Renal cortical epithelial cell (primary cell): ENCODE measurements at places on chromosomes 3 and 15.
A peak's percentile ranks its signal among the peaks of the same experiment; 100 is the strongest.

DNA sequence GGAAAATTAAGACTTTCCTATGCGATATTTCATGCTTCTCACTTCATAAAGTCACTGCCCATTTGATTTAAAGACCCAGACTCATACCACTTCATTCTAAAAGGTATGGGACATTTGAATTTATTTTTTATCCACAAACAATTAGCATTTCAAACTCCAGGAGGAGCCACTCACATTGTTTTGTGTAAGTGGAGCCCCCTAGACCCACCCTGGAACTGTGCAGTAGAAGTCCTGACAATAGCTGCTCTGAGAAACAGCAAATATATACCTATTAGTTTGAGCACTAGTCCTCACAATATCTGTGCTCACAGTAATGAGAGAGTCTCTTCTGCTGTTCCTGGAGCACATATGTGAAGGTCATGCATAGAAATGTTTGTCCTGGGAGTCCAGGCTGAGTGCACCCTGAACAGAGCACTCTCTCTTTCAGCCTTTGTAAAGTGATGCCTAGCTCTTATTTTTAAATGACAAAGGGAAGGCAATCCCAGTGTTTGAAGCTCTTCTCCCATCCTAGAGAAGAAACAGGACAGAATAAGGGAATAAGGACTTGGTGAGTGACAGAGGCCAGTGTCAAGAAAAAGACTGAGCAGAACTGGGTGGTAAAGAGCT lies 127.5 kb upstream of the STRIT1 start:
- no peak for DNase-seq

GRCh38 chr3:108528459-108529252 lies 18.3 kb upstream of the MYH15 start:
- no peak for DNase-seq

DNA sequence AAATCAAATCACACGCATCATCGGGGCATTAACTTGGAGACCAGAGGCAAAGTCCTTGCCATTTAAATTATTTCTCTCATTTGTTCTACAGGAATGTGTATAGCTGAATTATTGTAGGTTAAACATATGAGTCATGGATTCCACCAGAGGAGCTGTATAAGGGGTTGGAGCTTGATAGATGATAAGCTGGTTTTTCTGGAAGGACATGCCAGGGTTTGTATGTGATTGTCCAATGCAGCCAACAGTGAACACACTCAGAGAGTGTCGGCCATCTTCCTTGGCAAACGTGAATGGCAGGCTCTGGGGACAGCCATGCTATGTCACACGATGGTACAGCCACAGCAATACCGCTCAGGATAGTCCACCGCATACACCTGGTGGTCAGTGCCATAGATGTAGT lies 25.1 kb downstream of the SSUH2 start:
- DNase-seq: peak; percentile 53

GRCh38 chr3:159458010-159458409 lies 530.6 kb upstream of the IL12A start:
- DNase-seq: peak; percentile 68

DNA sequence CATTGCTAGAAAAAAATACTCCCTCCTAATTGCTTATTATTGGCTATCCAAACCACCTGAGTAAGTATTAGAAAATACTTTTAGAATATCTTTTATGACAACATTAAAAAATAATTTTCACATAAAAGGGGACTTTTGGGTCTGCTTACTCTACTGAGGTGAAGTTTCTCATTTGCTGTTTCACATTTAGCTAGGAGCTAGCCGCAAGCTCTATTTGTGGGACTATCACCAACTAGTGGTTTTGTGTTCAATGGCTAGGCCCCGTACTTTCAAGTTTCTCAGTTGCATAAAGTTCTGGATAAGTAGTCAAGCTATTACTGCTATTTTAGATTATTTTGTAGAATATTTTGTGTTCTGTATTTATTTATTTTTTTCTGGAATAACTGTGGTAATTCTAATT lies 244.2 kb upstream of the SLITRK3 start:
- DNase-seq: no peak

- DNase-seq: peak; percentile 95
Observed at GRCh38 chr3:122533931-122534334, 19.2 kb upstream of the KPNA1 start.

DNA sequence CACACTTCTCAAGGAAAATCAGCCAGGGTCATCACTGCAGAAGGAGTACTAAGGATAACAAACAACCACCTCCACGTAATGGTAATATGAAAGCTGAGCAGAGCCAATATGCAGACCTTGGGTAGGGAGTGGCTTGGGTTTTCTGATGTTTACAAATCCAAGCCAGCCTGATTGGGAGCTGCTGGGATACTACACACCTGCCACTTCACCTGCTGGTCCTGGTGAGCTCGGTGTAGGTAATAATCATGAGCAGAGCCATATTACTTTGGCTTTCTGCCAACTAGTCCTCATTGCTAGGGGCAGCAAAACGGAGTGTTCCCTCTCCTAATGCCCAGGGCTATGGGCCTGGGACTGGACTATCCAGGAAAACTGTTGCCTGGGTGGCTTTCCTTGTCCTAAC lies 433.5 kb upstream of the PPP2R3A start:
- DNase-seq: no peak

DNA sequence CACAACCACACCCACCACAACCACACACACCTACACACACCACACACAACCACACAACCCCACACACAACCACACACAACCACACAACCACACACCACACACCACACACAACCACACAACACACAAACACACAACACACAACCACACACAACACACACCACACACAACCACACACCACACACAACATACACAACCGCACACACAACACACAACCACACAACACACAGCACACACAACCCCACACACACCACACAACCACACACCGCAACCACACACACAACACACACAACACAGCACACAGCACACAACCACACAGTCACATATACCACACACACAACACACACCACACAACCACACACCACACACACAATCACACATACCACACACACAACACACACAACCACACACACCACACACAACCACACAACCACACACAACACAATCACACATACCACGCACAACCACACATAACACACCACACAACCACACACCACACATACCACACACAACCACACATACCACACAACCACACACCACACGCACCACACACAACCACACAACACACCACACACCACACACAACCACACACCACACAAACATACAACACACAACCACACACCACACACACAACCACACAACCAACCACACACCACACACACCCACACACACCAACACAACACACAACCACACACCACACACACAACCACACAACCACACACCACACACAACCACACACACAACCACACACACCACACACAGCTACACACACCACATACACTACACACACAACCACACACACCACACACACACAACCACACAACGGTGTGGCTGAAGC lies 23.7 kb downstream of the CPN2 start:
- no peak for DNase-seq

- DNase-seq: no peak
Observed at GRCh38 chr3:120300971-120301370, 15.9 kb upstream of the GPR156 start.

DNA sequence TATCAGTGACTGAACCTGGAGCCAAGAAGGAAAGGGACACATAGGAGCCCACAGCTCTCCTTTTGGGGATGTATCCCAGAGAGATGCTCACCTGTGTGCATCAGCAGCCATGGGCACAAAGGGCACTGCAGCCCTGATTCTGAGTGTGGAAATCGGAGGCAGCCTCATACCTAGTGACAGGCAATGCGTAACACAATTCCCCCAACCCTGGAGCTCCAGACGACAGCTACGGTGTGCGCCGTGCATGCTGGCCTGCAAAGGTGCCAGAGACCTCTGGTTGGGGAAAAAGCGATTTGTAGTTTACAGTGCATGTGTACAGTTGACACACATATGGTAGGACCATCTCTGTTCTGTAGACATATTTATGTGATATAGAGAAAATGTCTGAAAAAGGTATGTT lies 59.0 kb upstream of the PLXNA1 start:
- no peak for DNase-seq

- DNase-seq: no peak
Observed at GRCh38 chr3:23550402-23550801, 255.4 kb upstream of the UBE2E1 start.

DNA sequence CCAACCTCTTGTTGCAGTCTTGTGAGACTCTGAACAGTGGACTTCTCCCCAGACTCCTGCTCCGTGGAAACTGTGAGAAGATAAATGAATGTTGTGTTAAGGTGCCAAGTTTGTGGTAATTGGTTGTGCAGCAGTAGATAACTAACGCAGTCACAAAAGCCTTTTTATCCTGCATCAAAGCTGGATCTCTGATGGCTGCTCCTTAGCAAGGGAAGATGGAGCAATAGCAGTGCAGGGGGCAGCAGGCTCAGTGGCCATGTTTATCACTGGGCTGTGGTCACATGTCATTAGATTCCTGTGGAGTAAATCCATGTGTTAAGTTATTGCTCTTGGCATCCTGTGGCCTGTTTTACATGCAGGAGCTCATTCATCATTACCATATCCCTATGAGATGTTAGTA lies 13.5 kb downstream of the CMTM7 start:
- DNase-seq: no peak
